ENCODE measurements at places on chromosomes 1 and 21. TPM values are rescaled to one million over a fixed set of nuclear protein-coding genes. Genes with fewer than 3 reads are reported as not detected.

DNA sequence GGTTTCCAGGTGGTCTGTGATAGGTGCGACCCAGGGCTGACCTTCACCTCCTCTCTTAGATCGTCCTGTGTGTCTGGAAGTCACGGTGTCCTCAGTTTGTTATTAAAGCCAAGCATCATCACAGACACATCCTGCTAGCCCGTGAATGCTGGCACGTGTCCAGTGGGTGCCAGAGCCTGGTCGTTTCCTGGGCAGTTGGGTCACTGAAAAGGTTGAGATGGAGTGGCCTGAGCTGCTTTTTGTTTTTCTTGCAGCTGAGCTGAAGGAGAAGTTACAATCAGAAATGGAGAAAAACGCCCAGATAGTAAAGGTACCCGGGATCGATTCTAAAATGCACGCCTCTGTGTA lies 23.2 kb downstream of the PCNT start:
- no peaks in the 10 kb centered on the region for H3K27me3 ChIP-seq
- H3K36me3 ChIP-seq: no peaks in the 10 kb centered on the region
- no peak overlapping the region for H3K4me3 ChIP-seq
- H3K4me1 ChIP-seq: no peaks in the 10 kb centered on the region
- DNase-seq: peak; percentile 6

DNA sequence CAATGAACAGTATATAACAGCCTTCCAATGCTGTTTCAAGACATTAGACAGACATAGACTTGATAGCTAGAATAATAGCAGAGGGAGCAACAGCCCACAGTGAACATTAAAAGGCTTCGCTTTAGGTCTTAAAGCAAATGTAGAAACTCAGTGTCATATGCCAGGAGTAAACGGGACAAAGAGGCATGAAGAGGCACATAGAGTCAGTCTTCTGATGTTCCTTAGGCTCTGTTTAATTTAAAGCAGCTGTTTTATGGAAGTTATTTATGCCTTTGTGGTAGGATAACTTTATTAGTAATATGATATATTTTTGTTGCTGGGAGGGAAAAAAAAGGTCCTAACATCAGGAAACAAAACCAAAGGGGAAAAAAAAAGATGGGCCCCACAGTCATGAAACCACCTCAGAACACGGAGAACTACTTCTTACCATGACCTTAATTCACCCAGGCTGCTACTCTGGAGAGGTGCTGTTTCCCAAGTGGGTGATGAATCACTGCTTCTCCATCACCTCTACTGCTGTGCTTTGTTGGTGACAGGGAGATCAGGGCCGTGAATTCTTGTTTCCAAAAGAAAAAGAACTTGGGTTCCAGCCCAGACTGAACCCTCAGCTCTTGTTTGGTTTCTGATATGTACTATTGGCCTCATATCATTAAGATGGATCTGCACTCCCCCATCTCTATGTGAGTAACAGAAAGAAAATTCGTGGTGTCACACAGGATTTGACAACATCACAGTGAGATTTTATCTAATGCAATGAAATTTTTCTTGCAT lies 616.9 kb downstream of the KIF26B start:
- no peaks in the 10 kb centered on the region for H3K4me1 ChIP-seq
- no peaks in the 10 kb centered on the region for H3K27me3 ChIP-seq
- H3K4me3 ChIP-seq: no peak overlapping the region
- H3K36me3 ChIP-seq: peaks cover 2% of the 10 kb centered on the region

- H3K4me3 ChIP-seq: no peak overlapping the region
- H3K27ac ChIP-seq: no peak overlapping the region
- no peaks in the 10 kb centered on the region for H3K36me3 ChIP-seq
- no peak for DNase-seq
- H3K27me3 ChIP-seq: no peaks in the 10 kb centered on the region
Measured at GRCh38 chr1:202979459-202979858, 12.4 kb upstream of the CYB5R1 start.

The SPRR3 gene
- total RNA-seq: 0.75 TPM

The OR2L2 gene
- 0.51 TPM for total RNA-seq

Data from aorta (tissue), 5 donors.